ENCODE measurements at places on chromosomes 12 and 14. TPM values are rescaled to one million over a fixed set of nuclear protein-coding genes. Genes with fewer than 3 reads are reported as not detected.

Gene SIRT4
- total RNA-seq: 1.3 TPM

Gene GLIPR1L1
- total RNA-seq: not detected

Gene IRF9
- 131 TPM for total RNA-seq

Gene PTCSC3
- total RNA-seq: not detected

Gene OTOGL
- 1.8 TPM for total RNA-seq

Gene HCAR1
- total RNA-seq: not detected

Gene ITGA7
- total RNA-seq: 1.7 TPM

Gene MORN3
- total RNA-seq: 0.97 TPM

Gene RNASE12
- total RNA-seq: not detected

Measured in epithelial cell of umbilical artery (primary cell).